Hematopoietic multipotent progenitor cell treated with erythropoietin and hydrocortisone succinate and interleukin-3 and kit ligand, for 15 days (in vitro differentiated cells): ENCODE measurements at places on chromosomes 11 and 22.

DNA sequence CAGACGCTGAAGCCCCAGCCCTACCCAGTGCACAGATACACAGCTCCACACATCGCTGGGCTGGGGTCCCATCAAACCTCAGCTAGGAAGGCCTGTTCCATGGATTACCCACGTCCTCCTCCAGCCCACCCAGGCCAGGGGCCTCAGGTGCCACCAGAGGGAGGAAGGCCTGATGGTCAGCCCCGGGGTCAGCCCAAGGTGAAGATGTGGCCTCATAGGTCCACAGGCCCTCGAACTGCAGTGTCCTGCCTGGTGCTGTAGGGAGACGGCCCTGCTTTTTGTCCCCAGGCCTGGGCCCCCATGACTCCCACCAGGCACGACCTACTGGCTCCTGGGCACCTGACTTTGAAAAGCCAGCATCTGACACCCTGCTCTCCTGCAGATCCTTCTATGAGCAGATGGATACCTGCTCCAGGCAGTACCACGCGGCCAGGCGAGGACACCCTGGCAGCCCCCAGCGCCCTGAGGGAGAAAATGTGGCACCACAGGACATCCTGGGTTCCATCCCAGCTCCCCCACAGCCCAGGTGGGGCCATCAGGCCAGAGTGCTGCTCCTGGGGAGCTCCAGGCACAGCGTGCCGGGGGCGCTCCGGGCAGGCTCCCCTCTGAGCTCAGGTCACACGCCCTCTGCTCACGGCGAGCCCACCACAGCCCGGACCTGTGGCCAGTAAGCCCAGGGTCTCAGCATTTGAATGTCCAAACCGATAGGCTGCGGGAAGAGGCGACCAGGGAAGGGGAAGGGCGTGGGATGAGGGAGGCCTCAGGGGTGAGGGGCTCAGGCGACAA lies 15.8 kb upstream of the MOB2 start:
- no peak for DNase-seq

- DNase-seq: no peak
These were observed 22.1 kb upstream of the IGLL5 start for GRCh38 chr22:22865311-22866072.

DNA sequence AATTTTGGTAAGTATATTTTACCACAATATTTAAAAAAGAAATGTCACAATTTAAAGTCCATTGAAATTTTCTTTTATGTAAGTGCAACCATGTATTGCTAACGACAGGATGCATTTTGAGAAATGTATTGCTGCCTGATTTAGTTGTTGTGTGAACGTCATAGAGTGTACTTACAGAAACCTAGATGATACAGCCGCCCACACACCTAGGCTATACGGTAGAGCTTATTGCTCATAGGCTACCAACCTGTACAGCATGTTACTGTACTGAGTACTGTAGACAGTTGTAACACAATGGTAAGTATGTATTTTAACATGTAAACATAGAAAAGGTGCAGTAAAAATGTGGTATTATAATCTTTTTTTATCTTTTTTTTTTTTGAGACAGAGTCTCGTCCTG lies 48.1 kb downstream of the CBL start:
- DNase-seq: no peak

- no peak for DNase-seq
These were observed 1.1 kb upstream of the ZC3H12C start for GRCh38 chr11:110092111-110092514.

DNA sequence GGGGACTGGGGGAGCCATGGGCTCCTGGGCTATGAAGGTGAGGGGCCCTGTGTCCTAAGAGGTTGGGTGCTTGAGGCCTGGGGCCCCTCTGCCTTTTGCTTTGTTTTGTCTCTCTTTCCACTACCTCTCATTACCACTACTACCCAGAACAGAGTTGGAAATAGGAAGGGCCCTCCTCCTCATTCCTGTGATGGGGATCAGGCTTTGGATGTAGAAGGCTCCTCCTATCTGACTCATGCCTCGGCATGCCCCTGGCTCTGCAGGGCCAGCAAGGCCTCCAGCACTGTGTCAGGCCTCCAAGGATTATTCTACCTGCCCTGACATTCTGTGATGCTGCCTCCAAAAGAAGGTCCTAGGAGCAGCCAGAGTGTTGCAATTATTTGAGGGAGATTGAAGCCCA lies 766 bp downstream of the IZUMO1R start:
- DNase-seq: no peak

DNA sequence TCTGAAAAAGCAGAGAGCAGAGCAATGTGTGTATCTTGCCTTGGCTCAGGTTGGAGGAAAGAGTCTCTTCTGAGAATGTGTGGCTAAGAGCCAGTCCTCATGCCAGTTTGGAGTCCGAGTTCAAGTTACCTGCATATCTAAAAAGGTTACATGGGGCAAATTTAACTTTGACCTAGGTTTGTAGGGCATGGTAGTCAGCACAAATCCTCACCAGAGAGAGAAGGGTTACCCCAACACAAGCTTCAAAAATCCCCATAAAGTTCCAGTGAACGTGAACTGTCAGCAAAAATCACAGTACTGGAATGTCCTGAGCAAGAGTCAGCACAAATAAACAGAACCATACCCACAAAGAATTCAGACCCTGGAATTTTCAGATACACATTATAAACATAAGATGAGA lies 13.8 kb downstream of the SDHD start:
- DNase-seq: no peak

GRCh38 chr11:111938687-111939160 lies 1.6 kb downstream of the DIXDC1 start:
- no peak for DNase-seq

GRCh38 chr22:24323233-24323632 lies 52.6 kb downstream of the SPECC1L start:
- no peak for DNase-seq

GRCh38 chr22:50045211-50046018 lies 12.7 kb downstream of the TTLL8 start:
- no peak for DNase-seq

DNA sequence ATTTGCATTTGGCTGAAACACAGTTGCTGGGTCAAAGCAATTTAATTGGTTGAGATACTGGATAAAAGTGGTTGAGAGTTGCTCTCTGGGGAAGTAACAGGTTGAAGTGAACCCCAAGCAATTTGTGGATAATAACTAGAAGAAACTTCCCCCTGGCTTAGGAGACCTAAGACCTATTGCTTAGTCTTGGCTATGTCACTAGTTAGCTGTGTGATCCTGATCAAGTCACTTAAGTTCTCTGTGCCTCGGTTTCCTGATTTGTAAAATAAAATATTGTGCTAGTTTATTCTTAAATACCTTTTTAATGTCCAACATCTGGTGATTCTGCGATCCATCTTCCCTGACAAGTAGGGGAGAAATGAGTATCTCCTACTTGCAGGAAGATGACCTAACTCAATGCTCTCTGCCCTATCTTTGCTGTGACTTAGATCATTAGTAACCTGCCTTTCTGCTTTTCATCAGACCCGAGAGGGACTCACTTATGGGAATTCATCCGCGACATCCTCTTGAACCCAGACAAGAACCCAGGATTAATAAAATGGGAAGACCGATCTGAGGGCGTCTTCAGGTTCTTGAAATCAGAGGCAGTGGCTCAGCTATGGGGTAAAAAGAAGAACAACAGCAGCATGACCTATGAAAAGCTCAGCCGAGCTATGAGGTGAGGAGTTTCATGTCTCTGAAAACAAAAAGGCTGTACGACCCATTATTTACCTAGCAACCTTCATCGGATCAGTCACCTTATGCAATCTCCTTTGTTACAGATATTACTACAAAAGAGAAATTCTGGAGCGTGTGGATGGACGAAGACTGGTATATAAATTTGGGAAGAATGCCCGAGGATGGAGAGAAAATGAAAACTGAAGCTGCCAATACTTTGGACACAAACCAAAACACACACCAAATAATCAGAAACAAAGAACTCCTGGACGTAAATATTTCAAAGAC lies 37.5 kb downstream of the EHF start:
- no peak for DNase-seq

- DNase-seq: no peak
These were observed 4.9 kb downstream of the ZFTA start for GRCh38 chr11:63763496-63764339.

DNA sequence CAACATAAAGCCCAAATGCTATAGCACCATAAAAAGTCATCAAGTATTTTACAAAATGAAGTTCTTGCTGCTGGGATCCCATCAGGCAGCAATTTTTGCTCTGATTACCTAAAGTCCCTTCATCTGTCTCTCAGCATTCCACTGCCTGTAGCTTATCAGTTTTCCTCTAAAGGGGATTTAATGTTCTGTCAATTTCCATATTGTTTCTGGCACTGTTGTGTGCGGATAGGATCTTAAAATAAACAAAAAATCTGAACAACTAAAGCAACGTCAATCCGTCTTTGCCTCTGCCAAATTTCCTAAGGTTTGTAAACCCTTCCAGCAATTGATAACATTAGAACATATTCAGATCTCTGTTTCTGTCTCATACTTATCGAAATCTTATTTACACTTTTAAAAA lies 1126.3 kb upstream of the RAG2 start:
- no peak for DNase-seq

DNA sequence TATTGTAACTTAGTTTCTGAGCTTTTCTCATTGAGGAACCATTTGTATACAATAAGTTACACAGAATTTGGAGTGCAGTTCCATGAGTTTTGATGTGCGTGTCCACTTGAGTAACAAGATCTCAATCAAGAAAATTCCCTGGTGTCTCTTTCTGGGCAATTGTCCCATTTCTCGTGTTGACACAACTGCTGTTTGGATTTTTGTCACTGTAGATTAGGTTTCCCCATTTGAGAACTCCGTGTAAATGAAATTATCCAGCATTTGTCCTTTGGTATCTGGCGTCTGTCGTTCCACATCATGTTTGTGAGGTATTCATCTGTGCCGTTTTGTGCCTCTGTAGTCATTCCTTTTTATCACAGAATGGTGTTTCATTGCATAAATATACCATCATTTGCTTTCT lies 547.0 kb downstream of the TBC1D22A start:
- no peak for DNase-seq

DNA sequence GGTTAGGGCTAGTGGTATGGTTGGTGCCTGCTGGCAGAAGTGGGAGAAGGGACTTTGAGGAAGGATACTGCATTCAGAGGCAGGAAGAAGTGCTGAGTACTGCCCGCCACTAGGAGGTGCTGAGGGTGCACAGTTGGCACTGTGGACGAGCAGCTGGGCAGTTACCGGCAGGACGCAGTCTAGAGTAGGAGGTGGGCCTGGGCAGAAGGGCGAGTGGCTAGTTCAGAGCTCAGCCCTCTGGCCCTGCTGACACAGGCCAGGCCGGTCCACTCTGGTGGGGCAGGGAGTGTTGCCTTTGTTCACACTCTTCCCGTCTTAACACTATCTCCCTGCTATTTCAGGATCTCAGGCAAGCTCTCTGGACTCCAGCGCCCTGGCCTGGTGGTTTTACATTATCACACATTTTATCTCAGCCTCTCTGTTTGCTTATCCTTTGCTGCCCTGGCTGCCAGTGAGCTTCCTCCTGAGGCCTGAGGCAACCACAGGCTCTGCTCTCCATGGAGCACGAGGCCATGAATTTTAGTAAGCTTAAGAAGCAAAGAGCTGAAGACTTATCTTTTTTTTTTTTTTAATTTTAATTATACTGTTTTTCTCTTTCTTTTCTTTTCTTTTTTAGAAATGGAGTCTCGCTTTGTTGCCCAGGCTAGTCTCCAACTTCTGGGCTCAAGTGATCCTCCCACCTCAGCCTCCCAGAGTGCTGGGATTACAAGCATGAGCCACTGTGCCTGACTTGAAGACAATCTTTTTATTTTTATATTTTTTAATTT lies 26.9 kb downstream of the SNAP29 start:
- DNase-seq: peak; percentile 77

- no peak for DNase-seq
These were observed 42.5 kb downstream of the CERK start for GRCh38 chr22:46695346-46696228.

- DNase-seq: no peak
These were observed 37.1 kb downstream of the NECTIN1 start for GRCh38 chr11:119691701-119692539.

DNA sequence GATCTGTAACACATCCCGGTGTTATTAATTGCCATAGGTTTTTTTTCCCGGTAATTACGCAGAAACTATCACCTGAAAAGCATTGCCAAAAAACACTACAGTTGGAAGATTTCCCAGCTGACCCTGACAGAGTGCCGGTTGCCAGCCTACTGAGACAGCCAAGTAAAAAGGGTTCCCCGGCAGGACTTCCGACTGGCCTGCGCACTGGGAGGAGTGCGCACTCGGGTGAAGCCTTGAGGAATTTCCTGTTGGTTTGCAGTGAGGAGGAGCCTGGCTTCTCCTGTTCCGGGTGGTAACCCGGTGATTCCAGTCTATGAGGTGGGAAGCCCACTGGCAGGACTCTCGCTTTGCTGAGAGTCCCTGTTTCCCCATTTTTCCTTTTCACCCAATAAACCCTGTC lies 52.1 kb downstream of the CNTF start:
- no peak for DNase-seq

GRCh38 chr22:22720201-22720723 lies 75.8 kb downstream of the GGTLC2 start:
- DNase-seq: peak; percentile 5

- no peak for DNase-seq
These were observed 469.9 kb downstream of the MN1 start for GRCh38 chr22:27331526-27332281.

DNA sequence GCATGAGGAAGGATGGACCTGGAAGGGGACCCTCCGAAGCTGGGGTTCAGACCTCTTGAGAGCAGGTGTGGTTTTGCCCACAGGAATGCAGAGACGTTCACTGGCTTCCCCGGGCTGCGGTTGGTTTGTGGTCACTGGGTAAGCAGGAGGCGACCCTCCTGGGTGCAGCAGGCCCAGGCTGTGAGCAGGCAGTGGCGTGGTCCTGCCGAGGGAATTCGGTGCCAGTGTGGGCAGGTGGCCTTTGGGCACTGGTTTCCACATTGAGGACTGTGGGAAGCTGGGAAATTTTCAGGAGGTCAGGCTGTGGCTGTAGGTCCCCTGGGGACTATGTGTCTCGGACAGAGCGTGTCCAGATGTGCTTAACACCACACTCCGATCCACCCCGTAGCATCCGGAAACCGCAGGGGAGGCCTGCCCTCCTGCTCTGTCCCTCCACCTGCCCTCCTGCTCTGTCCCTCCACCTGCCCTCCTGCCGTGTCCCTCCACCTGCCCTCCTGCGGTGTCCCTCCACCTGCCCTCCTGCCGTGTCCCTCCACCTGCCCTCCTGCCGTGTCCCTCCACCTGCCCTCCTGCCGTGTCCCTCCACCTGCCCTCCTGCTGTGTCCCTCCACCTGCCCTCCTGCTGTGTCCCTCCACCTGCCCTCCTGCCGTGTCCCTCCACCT lies 27.5 kb downstream of the TPCN2 start:
- no peak for DNase-seq
